GM23248 (cell line): ENCODE measurements at places on chromosomes 7 and 10. TPM values are rescaled to one million over a fixed set of nuclear protein-coding genes. Genes with fewer than 3 reads are reported as not detected.

Gene TRPV5
- not detected in 2 replicates for total RNA-seq

Gene FAM53B
- total RNA-seq: 10.1 TPM in 2 replicates

Gene OGDHL
- 0.51 TPM in 1 of 2 replicates, not detected in the other for total RNA-seq

Gene NXPH1
- not detected in 2 replicates for total RNA-seq

Gene IFIT1B
- total RNA-seq: not detected in 2 replicates

Gene EIF5AL1
- 0.63 and 0.65 TPM in 2 replicates for total RNA-seq

Gene LLCFC1
- total RNA-seq: not detected in 2 replicates

Gene SDK1
- total RNA-seq: not detected in 2 replicates

Gene BRI3
- total RNA-seq: 56.5 and 73.3 TPM in 2 replicates

Gene MYO1G
- total RNA-seq: not detected in 2 replicates

Gene NKX2-3
- not detected in 2 replicates for total RNA-seq

Gene ACSL5
- total RNA-seq: 1.8 and 3.2 TPM in 2 replicates

Gene AKR1B15
- not detected in 2 replicates for total RNA-seq

Gene TMEM273
- total RNA-seq: not detected in 2 replicates

Gene CDHR1
- total RNA-seq: not detected in 2 replicates

Gene ATXN7L1
- 3.4 and 3.7 TPM in 2 replicates for total RNA-seq

Gene CUBN
- total RNA-seq: 0.65 and 2.8 TPM in 2 replicates

Gene STEAP1
- total RNA-seq: 97.7 and 120 TPM in 2 replicates

Gene MTG1
- total RNA-seq: 22.8 and 26.1 TPM in 2 replicates

Gene FEZF1
- total RNA-seq: not detected in 2 replicates

Gene ELAPOR2
- total RNA-seq: 1.0 and 1.8 TPM in 2 replicates

Gene BTBD16
- total RNA-seq: not detected in 2 replicates

Gene VTI1A
- 21.6 and 27.2 TPM in 2 replicates for total RNA-seq

Gene ZNF33B
- total RNA-seq: 1.9 and 3.2 TPM in 2 replicates

Gene CXCL12
- 341 and 364 TPM in 2 replicates for total RNA-seq

Gene CLDN3
- total RNA-seq: not detected in 2 replicates

Gene ASIC3
- total RNA-seq: 1.1 TPM in 1 of 2 replicates, not detected in the other

Gene SMKR1
- not detected in 2 replicates for total RNA-seq

Gene OR2A5
- total RNA-seq: not detected in 2 replicates

Gene PON3
- total RNA-seq: 1.4 TPM in 1 of 2 replicates, not detected in the other

Gene PRR15
- 6.1 and 11.5 TPM in 2 replicates for total RNA-seq

Gene MSRB2
- 25.0 and 35.0 TPM in 2 replicates for total RNA-seq

Gene PAOX
- 4.1 and 5.8 TPM in 2 replicates for total RNA-seq

Gene CALHM3
- not detected in 2 replicates for total RNA-seq

Gene TMEM130
- not detected in 2 replicates for total RNA-seq

Gene SEC61A2
- total RNA-seq: 9.7 and 20.6 TPM in 2 replicates

Gene AGBL3
- total RNA-seq: 2.4 TPM in 2 replicates

Gene KAZALD1
- 42.6 and 62.6 TPM in 2 replicates for total RNA-seq
